Occipital lobe (tissue), 3 donors: ENCODE measurements at places on chromosomes 1 and 21.

- DNase-seq: no peak
Measured at GRCh38 chr1:156113282-156113950, 1.1 kb upstream of the LMNA start.

GRCh38 chr1:101905283-101905835 lies 91.4 kb downstream of the OLFM3 start:
- DNase-seq: no peak

DNA sequence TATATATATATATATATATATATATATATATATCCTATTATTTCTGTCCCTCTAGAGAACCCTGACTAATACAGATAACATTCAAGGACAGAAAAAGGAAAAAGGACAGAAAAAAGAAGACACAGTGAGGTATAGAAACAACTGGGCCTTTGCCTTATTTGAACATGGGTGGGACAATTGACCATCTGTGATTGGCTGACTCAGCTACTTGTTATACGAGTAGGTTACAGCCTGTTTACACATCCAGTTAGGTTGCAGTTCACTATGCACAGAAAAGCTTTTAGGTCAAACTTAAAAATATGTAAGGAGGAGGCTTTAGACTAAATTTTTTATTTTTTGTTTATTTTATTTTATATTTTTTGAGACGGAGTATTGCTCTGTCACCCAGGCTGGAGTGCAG lies 39.8 kb upstream of the RGS8 start:
- no peak for DNase-seq

DNA sequence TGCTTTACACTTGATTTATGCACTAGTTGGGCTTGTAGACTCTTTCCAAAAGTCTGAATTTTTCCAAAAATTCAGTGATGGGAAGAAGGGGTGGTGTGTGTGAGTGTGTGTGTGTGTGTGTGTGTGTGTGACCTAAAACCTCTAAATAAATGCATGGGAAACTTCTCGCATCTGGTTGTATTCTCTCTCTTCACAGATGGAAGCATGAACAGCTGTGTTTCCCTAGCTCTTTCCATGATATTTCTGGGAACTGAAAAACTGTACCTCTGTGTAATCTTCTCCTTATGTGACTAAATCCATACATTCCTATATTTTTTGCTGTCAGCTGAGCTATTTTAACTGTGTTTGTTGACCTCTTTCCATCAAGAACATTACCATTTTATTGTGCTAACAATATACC lies 26.2 kb upstream of the CYYR1 start:
- no peak for DNase-seq

DNA sequence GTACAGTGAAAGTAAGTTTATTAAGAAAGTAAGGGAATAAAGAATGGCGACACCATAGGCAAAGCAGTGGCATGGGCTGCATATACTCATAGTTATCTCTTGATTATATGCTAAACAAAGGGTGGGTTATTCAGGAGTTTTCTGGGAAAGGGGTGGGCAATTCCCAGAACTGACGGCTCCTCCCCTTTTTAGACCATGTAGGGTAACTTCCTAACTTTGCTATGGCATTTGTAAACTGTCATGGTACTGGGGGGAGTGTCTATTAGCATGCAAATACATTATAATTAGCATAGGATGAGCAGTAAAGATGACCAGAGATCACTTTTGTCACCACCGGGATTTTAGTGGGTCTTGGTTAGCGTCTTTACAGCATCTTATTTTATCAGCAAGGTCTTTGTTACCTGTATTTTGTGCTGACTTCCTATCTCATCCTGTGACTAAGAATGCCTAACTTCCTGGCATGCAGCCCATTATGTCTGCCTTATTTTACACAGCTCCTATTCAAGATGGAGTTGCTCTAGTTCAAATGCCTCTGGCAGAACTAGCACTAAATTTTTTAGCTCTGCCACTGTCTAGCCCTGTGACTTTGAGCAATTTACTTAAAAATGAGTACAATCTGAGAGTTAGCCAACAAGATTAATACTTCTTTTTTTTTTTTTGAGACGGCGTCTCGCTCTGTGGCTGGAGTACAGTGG lies 110.3 kb upstream of the PALMD start:
- DNase-seq: no peak

- no peak for DNase-seq
Measured at GRCh38 chr1:230179249-230179648, 112.2 kb downstream of the GALNT2 start.

GRCh38 chr1:156727926-156728598 lies at the start of gene METTL25B:
TSS of gene METTL25B (plus strand) at chr1:156728469. CDS start at chr1:156729105, 636 bp downstream.
- DNase-seq: peak; percentile 81

GRCh38 chr1:155127967-155128754 lies 485 bp downstream of the EFNA1 start:
- no peak for DNase-seq

GRCh38 chr1:53705446-53706096 lies 33.4 kb downstream of the GLIS1 start:
- DNase-seq: no peak

DNA sequence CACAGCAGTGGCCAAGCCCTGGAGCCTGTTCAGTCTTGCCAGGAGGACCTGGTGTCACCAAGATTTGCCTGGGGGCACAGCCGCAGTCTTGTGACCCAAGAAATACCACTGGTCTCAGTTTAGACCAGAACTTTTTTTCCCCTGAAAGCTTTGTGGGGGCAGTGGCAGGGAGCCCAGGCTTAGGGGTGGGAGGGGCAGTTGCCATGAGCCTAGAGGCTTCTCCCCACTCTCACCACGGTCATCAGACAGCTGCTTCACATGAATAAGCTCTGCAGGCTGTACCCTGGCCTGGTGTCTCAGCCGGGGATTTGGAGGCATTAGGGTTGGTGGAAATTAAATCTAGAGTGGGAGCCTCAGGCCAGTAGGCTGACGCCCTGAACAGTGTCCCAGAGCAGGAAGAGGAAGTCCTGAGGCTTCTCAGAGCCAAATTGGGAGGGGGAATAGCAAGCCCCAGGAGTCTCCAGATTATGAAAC lies 73.7 kb downstream of the SLC16A1 start:
- no peak for DNase-seq

DNA sequence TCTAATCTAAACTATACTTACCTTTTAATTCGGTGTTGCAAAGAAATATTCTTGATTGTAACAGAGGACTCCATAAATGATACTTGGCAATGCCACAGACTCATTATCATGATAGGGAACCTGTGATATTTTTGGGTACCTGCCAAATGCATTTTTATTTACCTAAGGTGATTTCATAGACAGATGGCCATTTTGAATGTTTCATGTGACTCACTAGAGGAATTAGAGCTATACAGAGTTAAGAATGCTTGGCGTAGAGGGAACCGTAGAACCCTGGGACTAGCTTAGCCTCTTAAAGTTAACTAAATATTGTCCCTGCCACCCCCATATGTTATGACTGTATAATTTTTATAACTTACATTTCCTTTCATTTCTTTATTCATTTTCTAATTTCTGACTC lies 136.1 kb downstream of the DISP1 start:
- DNase-seq: no peak

DNA sequence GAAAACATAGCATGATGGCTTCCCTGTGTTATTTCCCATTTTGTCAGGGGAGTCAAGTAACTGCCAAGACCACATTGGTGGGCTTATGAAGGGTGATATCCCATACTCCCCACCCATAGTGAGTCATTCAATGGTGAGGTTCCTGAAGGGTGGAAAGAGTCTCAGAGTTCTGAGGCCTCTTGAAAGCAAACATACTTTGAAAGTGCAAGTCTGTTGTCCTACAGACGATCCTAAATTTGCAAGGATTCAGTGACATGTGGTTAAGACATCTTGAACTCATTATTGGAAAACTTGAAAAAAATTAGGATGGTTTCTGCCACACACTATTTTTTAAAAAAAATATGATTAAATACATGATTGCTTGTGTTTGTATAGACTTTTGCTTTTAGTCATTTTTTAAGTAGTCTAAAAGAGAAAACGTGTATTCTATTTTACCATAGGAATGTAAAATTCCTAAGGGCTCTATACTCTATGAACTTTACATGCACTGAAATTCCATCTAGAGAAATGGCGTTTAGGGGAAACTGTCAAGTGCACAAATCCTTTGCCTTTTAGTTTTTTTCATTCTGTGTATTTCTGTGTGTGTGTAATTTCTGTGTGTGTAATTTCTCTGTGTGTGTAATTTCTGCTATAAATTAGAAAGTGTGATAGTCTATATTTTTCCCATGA lies 225.5 kb upstream of the ADAMTS5 start:
- no peak for DNase-seq

DNA sequence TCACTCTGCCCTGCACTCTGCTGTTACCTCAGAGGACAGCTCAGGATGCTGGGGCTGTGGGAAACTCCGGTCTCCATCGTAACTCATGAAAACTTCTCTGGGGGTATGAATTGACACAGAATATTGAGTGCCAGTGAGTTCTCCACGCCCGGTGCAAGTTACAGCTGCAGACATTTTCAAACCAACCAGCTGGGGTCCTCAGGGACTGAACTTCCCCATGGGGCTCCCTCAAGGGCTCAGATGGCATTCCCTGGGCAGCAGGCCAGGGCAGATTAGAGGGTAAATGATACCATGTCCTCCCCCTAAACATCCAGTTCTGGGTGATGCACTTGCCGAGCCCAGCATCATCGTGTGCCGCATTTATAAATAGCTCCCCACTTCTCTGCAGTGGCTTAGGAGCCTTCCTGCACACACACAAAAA lies 27.8 kb upstream of the CCSAP start:
- DNase-seq: no peak

GRCh38 chr1:3908886-3909517 lies 8.9 kb upstream of the C1orf174 start:
- DNase-seq: no peak

GRCh38 chr1:239912471-239912870 lies 179.2 kb upstream of the FMN2 start:
- peak; percentile 50 for DNase-seq

DNA sequence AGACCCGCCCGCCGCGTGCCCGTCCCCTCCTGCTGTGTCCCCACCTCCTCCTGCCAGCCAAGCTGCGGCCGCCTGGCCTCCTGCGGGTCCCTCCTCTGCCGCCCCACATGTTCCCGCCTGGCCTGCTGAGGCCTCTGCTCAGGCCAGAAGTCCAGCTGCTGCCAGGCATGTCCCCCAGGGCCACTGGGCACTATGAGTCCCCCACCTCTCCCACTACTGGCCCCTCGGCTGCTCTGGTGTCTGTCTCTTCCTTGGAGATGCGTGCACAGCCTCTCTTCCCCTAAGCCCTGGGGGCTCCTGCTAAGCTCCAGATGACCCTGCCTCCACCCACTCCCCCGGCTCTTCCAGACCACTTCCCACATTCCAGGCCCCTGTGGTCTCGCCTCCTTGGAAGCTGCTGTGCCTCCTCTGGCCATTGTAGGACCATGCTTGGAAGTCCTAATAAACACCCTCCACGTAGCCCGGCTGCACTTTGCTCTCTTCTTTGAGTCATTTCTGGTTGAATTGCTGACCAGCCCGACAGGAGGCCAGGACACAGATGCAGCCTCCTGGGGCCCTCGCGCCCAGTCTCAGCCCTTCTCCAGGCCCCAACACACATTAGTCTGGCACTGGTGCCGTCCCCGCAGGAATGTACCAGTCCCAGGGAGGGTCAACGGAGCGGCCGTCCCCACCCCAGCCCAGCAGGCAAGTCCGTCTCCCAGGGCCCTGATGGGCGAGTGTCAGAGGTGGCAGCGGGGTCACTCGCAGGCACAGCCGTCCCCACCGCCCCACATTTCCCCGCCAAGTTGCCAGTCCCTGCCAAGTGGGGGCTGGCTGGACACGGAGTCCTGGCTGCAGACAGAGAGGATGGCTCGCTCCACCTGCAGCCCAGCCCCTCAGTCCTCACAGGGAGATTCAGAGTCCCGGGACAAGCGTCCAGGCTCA lies 1.1 kb downstream of the KRTAP10-12 start:
- DNase-seq: no peak

DNA sequence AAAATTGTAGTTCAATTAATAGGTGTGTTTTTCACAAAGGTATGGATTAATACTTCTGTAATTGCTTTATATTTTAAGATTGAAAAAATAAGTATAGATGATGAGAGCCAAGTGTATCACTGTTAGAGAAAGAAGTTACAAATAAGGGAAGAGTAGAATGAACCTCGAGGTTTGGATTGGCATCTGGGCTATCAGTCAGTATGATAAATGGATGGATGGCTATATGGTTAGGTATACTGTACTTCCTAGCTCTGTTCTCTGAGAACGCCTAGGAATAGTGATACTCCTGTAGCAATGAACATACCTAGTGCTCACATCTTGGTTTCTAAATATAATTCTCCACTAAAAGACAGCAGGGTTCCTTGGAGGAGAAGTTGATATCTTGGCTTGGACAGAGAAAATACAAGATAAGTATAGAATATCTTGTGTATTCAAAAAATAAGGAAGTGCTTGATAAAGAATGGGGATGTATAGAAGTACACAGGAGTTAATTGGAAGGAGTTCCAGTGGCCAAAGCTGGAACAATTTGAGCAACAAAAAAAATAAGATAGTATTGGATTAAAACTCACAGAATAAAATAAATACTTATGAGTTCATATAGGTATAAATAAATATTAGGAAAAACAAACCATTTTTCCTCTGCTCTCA lies 12.4 kb downstream of the IPO9 start:
- no peak for DNase-seq
